Stimulated activated CD4-positive, alpha-beta T cell treated with anti-CD3 and anti-CD28 coated beads, TNF-alpha, amount 100 ng/mL, for 1 hour (primary cell): ENCODE measurements at places on chromosomes 2 and 18.

- no peak for DNase-seq
Measured at GRCh38 chr2:47145466-47145865, 9.6 kb downstream of the STPG4 start.

- DNase-seq: no peak
Measured at GRCh38 chr2:200748779-200749178, 62.9 kb upstream of the BZW1 start.

- DNase-seq: no peak
Measured at GRCh38 chr2:203019142-203019541, 4.5 kb downstream of the NBEAL1 start.

DNA sequence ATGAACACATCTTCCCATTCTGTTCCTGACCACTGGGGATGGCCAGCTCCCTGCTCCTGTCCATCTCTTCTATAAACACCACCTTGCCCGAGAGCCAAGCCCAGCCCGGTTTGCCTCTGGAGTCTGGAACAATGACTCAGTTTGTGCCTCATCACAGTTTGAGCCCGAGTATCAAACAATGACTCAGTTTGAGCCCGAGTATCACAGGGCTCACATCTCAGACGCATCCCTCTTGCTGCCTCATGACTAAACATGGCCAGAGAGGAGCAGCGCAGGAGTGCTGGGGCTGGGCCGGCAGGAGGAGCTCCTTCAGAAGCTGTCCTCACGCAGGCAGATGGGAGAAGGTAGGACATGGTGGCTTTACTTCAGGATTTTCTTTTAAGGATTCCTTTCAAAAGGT, 68.7 kb downstream of the PXDN start:
- DNase-seq: no peak

DNA sequence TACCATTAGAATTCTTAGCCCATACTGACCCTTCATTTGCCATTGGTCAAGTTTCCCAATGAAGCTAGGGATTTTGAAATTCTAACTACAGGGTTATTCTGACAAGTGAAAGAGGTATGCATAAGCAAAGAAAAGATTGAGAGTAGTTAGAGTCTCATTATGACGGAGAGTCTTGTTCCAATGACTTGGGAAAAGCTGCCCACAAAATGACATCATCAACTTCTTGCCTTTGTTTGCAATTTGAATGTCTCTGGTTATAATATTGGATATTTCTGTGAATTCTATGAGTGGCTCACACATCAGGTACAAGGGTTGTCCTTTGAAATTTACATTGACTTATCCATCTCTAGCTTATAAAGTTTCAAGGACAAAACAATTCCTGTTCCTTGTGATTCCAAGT, 772.2 kb downstream of the TRIB2 start:
- no peak for DNase-seq

DNA sequence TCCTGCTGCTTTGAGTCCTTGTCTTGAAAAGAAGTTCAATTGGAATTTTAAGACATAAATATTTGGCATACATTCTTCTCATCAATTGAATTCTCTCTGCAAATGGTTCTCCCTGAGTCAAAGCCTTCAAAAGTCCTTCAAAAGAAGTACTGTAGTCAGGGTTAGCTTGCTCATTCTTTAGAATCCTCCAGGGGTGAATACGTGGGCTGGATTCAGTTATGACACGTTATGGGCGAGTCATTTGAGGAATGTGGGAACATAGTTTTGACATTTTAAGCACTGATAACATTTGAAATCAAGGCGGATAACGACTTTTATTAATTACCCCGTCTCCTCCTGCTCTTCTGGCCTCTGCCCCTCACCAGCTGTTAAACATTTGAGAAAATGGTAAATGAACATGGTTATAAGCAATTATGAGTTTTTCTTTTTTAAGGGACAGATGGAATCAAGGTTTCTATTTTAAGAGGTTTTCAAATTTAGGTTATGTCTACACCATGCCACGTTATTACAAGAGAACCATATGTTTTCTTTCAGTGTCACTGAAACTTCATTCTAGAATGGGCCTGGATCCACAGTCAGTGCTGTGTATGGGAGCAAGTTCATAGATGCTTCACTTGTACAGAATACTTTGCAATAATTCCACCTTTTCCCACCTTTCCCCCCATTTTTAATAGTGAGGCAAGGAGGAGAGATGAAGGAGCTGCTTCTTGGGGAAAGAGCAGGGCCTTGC, 273.1 kb downstream of the TSN start:
- DNase-seq: no peak

DNA sequence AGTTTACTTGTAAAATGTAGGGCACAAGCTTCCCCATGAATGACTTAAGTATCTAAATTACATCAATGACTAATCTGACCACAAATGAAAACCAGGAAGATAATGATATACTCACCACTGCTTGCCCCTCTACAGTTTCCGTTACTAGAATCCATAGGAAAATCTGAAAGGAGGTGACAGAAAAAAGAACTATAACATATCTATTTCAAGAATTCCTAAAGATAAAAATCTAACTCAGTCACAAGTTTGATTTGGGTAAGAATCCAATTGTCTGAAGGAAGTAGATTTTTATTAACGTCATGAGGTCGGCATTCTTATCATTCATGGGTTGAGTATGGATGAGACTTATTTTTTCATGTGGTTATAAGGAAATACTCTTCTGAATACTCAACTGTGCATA, 7.8 kb downstream of the FRZB start:
- no peak for DNase-seq

- DNase-seq: no peak
Measured at GRCh38 chr2:144356402-144356801, 163.5 kb downstream of the ZEB2 start.

DNA sequence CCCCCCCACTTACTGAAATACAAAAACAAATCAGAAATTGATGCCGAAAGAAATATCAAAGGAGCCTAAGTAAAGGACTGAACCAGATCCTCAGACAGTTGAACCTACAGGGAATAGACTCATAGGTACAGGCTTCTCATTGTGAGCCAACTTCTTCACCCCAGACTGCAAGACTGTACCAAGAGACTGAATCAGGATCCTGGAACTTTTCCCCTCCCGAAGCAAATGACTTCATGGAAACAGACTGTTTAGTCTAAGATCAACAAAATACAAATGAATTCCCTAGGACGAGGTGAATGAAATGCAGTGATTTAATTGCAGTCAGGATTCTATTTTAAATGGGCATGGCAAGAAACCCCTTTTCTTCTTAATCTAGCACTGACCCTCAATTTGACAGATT, 53.6 kb upstream of the RNF152 start:
- no peak for DNase-seq

GRCh38 chr18:58495634-58496033, 133.3 kb downstream of the ALPK2 start:
- no peak for DNase-seq

GRCh38 chr2:53463806-53464726, 303.5 kb upstream of the CHAC2 start:
- DNase-seq: no peak

- no peak for DNase-seq
Measured at GRCh38 chr18:6427286-6427685, 12.6 kb upstream of the L3MBTL4 start.

GRCh38 chr2:45728458-45728942, 77.0 kb downstream of the PRKCE start:
- no peak for DNase-seq

GRCh38 chr2:215000721-215001120, 137.7 kb downstream of the ABCA12 start:
- no peak for DNase-seq

DNA sequence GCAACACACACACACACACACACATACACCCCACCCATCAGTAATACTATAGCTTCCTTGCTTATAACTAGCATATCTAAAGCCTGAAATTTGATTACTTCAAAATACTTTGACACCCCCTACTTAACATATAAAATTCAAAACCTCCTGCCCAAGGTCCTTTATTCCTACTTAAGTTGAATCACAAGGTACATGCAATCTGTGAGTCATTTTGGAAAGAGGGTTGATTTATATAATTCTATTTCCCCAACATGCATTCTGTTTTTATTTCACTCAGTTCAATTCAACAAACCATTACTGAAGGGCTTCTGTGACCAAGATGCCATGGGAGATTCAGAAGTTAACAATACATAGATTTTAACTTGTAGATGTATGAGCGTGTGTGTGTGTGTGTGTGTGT, 420.7 kb downstream of the METTL4 start:
- DNase-seq: no peak

- DNase-seq: no peak
Measured at GRCh38 chr18:75249175-75249518, 38.5 kb downstream of the TSHZ1 start.

DNA sequence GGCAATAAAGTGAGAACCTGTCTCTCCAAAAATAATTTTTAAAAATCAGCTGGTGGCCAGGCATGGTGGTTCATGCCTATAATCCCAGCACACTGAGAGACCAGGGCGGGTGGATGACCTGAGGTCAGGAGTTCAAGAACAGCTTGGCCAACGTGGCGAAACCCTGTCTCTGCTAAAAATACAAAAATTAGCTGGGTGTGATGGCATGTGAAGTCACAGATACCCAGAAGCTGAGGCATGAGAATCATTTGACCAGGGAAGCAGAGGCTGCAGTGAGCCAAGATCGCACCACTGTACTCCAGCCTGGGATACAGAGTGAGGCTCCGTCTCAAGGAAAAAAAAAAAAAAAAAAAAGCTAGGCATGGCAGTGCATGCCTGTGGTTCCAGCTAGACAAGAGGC, 7.4 kb upstream of the GPR75 start:
- no peak for DNase-seq

GRCh38 chr2:122179492-122180165, 424.2 kb downstream of the TSN start:
- DNase-seq: no peak

GRCh38 chr2:227454323-227454860, 17.6 kb upstream of the AGFG1 start:
- no peak for DNase-seq

GRCh38 chr2:137208431-137208891, 443.1 kb downstream of the THSD7B start:
- no peak for DNase-seq

GRCh38 chr2:38097988-38098385, 22.0 kb upstream of the CYP1B1 start:
- no peak for DNase-seq

GRCh38 chr18:41982942-41983660, 28.1 kb downstream of the PIK3C3 start:
- no peak for DNase-seq

DNA sequence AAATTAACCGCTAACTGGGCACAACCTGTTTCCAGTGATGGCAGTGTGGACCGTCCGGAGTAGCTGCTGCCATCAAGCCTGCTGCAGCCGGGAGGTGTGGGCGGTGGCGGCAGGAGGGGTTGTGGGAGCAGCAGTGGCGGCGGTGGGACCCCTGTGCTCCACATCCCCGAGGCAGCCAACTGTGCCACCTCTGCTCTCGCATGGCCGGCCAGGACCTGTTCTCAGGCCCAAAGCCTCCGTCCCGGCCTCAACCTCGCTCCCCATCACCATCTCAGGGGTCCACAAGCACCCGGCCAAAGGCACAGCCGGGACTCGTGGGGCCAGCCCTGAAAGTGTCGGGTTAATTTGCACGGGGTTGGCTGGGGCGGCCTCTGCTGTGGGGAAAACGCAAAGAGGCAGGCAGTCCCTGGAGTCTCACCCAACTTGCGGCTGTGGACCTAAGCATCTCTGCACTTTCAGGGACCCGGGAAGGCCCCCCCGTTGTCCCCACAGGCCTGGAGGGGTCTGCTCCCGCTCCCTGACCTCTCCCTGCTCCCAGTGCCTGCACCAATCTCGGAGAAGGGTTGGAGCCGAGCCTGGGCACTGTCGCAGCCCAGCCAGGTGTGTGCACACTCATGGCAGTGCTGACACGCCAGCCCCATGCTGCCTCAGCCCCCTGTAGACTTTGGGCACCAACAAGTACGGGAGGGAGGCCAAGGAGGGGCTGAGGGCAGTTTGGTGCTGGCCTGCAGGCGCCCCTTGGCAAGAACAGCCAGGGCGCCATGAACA, 44.4 kb upstream of the PEX13 start:
- DNase-seq: no peak

DNA sequence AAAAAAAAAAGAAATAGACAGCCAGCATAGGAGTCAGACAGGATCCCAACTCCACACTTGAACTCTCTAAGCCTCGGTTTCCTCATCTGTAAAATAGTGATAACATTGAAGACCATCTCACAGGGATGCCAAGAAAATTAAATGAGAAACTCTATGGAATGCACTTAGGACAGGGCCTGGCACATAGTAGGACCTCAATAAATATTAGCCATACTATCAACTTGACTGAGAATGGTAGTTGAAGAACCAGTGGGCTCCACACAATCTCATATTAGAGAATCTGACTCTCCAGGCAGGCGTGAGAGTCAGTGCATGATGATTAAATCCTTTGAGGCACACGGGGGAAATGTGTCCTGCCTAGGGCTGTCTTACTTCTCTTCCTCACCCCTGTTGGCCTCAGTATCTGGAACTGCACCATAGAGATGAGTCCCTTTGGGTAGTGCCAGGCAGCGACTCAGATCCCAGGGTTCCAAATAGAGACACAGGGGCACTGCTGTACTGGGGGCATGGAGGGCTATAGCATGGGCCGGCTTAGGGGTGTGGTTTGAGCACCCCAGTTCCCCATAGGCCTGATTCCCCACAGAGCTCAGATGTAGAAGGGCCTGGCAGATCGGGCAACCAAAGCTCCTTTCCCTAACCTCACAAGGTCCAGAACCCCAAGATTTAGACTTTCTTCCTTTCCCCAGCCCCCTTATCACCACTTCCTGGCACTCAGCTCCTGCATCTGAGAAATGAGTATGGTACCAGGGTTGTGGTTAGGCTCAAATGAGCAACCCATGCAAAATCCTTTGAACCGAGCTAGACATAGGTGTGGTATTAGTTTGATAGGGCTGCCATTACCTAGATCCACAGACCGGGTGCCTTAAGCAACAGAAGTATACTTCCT, 51.3 kb upstream of the CAB39 start:
- no peak for DNase-seq

DNA sequence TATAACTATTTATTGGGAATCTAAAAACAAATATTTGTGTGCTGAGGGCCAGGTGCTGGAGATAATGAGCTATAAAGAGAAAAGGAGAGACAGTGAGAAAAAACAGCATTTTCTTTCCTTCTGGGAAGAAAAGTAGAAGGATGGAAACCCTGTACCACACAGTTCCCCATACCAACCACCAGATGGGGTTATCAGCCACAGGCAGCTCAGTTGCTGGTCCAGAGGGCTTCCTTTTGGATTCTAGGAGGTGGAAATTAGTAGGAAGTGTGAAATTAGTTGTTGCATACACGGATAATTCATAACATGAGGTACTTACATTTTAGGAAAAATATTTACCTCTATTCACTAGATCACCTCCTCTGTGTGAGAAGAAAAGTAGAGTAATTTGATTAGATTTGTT, 237.0 kb upstream of the FOSL2 start:
- DNase-seq: no peak

- no peak for DNase-seq
Measured at GRCh38 chr18:64409511-64409910, 260.6 kb upstream of the LINC00305 start.

- no peak for DNase-seq
Measured at GRCh38 chr2:47070920-47071824, 83.9 kb downstream of the STPG4 start.
